ENCODE measurements at places on chromosomes 2 and 18. TPM values are rescaled to one million over a fixed set of nuclear protein-coding genes. Genes with fewer than 3 reads are reported as not detected.

The PLEK gene
- total RNA-seq: 0.89 TPM

The ANTXR1 gene
- not detected for total RNA-seq

The STAM2 gene
- 18.5 TPM for total RNA-seq

The MROH2A gene
- total RNA-seq: not detected

The IMMT gene
- 182 TPM for total RNA-seq

The OR6B3 gene
- not detected for total RNA-seq

GRCh38 chr2:65730186-65730585, 297.8 kb upstream of the SPRED2 start:
- no peak for DNase-seq

- DNase-seq: peak; percentile 27
Measured at GRCh38 chr2:69559442-69560146, 83.9 kb downstream of the AAK1 start.

DNA sequence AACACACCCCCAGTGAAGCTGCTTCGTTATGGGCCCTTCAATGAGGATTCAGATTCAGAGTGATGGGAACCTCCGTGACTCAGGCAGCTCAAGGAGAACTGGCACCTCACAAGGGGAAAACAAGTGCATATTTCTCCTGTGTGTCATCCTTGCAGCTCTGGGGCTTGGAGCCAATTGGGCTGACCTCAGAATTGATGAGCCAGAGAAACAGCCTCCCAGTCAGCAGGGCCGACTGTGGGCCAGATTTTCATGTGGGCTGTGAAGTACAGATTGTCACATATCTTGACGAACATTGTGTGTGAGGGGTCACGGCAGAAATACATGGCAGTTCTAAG, 189.6 kb upstream of the SP5 start:
- no peak for DNase-seq

DNA sequence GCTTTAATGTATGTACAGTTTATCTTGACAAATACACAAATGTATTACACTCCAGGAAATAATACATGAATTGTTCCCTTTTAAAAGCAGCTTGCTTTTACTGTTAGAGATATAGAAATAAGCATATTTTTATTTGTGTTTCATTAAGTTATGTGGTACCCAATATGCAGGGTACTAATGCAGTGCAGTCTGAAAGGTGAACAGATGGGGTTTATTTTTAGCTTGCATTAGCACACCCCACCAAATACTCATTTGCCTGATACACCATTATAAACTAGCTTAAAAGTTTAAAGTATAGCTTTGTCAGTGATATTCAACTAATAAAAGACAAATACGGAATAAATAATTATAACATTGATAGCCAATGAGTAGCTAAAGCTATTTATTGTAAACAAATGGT, 394.7 kb upstream of the ZNF804A start:
- DNase-seq: no peak

- no peak for DNase-seq
Measured at GRCh38 chr2:18506883-18507509, 53.5 kb downstream of the RDH14 start.

DNA sequence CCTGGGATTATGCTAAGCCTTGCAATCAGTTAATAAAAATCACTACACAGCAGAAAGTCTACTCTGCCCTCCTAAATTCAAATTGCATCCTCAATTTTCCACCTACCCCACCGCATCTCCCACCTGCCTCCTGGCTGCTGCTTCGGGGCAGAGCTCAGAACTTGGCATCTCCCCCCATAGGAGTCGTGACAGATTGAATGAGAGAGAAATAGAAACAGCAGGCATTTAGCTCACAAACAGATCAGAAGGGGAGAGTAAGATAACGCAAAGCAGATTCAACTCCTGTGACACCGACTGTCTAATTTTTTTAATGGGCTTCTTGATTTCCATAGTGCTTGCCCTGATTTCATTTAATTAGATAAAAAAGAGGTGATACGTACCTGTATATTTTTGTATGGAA, 24.7 kb upstream of the LRRC30 start:
- no peak for DNase-seq

DNA sequence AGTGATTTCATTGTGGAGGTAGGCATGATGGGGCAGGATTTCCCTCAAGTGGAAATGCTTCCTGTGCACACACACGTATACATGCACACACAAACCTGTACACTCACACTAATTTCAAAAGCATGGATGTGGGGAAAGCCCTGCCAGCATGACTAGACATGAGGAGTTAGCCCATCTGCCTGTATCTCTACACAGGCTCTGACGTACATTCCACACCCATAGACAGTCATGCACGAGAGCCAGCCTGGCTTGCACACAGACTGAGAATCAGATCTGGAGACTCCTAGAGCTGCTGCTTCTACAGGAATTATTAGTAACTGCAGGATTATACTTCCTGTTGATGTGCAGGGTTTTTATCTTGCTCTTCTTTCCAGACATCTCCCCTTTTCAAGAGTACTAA, 27.3 kb upstream of the NFU1 start:
- peak; percentile 13 for DNase-seq

DNA sequence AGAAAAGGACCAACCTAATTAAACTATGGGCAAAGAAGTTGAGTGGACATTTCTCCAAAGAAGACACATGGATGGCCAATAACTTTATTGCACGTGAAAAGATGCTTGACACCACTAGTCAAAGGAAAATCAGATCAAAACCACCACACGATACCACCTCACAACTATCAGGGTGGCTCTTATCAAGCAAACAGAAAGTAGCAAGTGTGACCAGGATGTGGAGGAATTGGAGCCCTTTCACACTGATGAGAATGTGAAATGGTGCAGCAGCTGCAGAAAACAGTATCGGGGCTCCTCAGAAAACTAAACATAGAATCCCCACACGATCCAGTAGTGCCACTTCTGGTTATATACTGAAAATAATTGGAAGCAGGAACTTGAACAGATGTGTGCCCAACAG, 72.2 kb upstream of the ALKAL2 start:
- DNase-seq: no peak

DNA sequence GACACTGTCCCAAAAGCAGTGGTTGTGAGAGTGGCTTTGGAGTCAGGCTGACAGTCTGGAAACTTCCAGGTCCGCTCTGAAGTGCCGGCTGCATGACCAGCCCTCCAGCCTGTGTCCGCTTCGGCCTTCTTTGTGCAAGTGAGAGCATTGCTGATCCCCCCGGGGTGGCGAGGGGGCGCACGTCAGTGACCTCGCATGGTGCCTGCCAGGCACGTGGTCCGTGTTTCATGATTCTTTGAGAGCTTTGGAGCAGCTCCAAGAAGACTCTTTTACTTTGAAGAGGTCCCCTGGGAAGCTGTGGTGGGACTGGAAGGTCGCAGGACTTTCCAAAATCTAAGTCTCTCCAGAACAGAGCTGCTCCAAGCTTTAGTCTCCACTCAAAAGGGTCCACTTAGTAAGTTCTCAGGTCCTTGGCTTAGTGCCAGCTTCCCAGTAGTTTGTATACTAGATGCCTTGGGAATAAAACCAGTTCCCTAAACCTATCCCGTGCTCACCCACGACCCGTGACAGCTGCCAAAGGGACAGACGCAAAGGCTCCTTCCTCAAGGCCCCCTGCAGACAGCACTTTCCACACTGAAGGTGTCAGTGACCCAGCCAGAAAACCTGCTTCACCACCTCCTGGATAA, 68.8 kb downstream of the ADI1 start:
- DNase-seq: no peak

DNA sequence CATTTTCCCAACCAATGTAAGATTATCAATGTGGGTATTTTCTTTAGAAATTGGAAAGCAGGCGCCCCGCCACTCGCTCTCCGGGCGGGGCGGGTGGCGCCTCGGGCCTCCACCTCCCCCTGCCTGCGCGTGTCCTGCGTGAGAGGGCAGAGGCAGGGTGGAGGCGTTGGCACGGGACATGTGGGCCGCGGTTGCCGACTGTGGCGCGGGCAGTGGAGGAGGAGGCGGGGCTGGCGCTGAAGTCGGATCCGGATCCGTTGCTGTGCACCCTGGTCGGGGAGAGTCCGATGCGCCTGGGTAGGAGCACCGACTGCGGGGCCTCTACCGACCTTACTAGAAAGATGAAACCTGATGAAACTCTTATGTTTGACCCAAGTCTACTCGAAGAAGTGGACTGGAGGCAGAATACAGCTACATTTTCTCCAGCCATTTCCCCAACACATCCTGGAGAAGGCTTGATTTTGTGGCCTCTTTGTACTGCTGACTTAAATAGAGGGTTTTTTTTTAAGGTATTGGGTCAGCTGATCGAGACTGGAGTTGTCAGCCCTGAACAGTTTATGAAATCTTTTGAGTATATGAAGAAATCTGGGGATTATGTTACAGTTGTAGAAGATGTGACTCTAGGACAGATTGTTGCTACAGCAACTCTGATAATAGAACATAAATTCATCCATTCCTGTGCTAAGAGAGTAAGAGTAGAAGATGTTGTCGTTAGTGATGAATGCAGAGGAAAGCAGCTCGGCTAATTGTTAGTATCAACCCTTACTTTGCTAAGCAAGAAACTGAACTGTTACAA, 37.9 kb downstream of the PMS1 start:
- no peak for DNase-seq

GRCh38 chr18:10042492-10042891, 128.7 kb downstream of the VAPA start:
- DNase-seq: no peak

DNA sequence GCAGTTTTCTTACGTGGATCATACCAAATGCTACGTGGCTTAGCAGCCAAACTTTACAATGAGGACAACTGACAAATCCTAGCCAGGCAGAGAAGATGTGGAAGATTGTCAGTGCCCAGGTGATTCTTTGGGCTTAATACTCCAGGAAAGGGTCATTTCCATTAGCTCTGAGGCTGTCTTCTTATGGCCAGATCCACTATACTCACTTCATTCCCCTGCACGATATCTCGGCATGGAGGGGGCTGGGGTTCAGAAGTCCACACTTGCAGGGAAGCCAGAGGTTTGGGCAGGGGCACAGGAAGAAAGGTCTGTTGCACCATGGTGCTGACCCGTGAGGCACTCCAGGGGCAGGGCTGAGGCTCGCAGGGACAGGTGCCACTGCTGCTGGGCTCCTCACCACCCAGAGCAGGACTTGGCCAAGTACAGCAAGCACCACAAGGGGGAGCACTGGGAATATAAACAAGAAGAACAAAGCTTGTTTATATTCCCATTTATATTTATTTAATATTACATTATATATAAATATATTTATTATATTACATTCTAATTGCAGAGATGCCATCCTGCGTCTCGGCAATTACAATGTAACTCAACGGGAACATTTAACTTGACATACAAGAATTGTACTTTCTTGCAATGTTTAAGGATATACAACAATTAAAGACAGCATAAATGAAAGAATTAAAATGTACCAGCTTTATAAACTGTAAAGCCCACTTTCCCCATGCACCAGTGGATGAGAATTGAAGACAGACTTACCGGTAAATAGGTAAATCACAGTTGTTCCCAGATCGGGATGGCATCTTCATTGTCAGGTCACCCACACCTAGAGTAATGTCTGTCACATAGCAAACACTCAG, 27.2 kb downstream of the CLUL1 start:
- DNase-seq: peak; percentile 81

DNA sequence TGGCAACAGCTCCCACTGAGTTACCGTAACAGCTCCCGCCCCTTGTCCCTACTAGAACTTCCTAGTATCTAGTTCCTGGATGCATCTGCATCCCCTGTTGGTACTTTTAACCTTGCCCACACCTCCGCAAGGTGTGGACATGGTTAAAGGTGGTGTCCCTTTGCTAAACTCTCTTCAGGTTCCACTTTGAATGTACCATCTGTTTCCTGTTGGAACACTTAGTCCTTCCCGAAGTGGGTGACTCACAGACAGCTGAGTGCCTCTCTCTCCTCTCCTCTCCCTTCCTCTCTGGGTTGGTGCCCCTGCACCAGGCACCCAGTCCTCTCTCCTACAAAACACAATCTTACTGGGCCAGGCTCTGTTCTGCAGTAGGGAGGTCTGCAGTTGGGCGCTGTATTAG, 19.6 kb upstream of the REL start:
- no peak for DNase-seq

DNA sequence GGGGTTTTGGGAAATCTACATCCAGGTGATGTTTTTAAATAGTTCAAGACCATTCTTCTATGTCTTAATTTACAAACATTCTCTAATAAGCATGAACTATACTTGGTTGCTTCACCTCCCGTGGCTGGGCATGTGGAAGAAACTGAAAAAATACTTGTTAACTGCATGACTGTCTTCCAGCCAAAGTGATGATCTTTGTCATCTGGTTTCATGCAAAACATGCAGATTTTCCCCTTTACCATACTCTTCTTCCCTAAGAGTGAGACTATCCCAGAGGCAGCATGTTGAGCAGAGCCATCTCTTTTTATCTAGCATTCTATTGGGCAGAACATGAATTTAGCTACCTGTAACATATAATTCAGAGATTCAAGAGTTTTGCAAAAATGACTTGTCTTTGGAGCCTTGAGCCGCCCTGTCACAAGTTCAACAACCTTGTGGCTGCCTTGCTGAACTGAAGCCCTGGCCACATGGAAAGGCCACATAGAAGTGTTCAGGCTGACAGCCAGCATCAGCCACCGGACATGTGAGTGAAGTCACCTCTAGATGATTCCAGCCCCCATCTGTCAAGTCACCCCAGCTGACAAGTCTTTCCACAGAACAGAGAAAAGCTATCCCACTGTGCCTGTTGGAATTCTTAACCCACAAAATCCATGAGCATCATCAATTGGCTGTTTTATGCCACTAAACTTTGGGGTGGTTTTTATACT, 142.8 kb downstream of the ANKRD44 start:
- DNase-seq: no peak

DNA sequence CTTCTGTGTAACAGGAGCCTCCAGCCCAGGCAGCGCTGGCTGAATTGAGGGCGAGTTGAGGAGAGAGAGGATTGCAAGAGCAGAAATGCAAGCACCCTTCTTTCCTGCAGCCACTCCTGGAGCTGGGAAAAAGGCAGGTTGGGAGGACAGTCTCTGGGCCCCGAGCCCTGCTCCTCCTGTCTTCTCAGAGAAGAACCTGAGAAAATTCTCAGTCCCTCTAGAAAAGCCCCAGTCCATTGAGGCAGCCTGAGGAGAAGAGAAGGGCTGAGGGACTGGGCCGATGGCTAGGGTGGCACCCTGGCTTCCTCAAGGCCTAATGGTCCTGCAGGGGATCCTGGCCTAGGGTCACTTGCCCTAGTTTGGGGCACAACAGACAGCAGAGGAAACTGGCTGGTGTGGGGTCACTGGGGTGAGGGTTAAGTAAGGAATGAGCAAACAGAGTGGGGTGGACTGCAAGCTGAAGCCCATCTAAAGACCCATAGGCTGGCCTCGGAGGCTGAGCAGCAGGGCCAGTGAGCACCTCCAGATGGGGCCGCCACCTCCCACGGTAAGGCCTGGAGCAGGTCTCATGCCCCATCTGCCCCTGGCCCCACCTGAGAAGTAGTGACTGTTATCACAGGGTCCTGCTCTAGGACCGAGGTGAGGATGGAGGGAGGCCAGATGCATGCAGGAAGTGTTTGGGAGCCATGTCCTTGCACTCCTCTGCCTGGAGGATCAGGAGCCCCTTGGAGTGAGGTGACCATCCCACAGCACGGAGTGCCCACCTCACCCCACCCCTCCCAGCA, 12.4 kb downstream of the CIB4 start:
- DNase-seq: no peak

- DNase-seq: no peak
Measured at GRCh38 chr2:217868265-217868892, 134.4 kb downstream of the TNS1 start.

GRCh38 chr2:11154923-11155380, 315 bp upstream of the SLC66A3 start:
- DNase-seq: peak; percentile 100

- DNase-seq: no peak
Measured at GRCh38 chr2:85989288-85989865, 100.6 kb upstream of the ST3GAL5 start.
